ENCODE measurements at places on chromosomes 6 and 20.

GRCh38 chr6:169833258-169833794, 81.9 kb downstream of the ERMARD start:
- DNase-seq: no peak

GRCh38 chr6:87822011-87822410, 120.0 kb upstream of the AKIRIN2 start:
- no peak for DNase-seq

GRCh38 chr6:56764081-56764566, 121.4 kb upstream of the DST start:
- no peak for DNase-seq

DNA sequence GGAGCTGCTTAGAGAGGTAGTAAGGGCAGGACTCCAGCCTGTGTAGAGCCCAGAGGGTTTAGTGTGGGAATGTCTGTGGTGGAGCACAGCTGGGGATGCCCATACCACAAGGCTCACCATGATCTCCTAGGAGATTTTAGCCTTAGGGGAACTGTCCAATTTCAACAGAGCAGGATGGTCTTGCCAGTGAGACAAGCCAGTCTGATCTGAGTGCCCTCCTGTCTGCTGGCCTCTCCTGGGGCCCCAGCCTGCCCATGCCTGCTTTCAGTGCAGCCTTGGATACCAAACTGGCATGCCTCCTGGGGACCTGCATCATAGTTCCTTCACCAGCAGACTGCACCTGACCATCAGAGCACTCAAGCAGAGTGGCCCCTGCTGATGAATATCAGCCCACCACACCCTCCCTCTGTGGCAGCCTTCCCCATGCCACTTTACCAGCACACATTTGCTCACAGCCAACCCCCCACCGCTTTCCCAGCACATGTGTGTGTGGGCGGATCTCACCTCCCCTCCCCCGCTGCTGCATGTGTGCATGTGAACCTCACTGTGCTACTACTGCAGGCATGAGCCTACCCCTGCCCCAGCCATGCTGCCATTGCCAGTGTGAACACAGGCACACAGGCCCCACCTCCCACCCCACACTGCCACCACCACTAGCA, 7.9 kb upstream of the TREM1 start:
- DNase-seq: no peak

DNA sequence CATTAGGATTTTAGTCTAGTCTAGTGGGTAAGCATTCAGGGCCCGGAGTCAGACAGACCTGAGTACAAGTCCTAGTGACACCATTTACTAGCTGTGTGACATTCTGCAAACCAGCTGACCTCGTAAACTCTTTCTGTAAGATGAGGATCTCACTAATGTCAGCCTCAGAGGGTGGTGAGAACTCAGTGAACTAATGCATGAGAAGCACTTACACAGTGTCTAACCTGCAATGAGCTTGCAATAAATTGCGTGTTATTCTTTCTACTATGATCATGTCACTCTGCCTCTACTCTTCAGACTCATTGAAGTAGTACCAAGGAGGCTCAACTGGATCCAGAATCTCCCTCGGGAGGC, 41.1 kb upstream of the ZNF831 start:
- DNase-seq: no peak

GRCh38 chr20:39943336-39943735, 745.7 kb downstream of the MAFB start:
- DNase-seq: peak; percentile 82

DNA sequence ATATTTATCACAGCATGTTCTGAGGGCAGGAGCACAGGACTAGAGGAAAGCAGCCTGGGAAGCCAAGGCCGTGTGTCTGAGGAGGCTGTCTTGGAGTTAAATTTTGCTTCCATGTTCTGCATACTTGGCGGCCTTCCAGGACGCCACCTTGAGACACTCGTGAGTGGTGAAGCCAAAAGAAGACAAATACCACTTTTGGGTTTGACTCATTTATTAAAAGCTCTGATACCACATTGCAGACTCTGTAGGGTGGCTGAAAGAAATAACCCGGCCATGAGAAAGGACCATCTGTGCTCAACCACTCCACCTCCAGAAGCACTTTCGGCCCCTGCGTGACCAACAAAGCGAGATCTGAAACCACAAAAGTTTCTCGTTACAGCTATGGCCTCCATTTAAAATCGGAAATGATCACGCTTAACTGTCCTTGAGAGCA, 120.0 kb downstream of the TMEM242 start:
- no peak for DNase-seq

GRCh38 chr20:61387954-61388348, 135.9 kb downstream of the CDH4 start:
- no peak for DNase-seq

GRCh38 chr20:16574656-16575355, 1.6 kb upstream of the KIF16B start:
- DNase-seq: no peak

DNA sequence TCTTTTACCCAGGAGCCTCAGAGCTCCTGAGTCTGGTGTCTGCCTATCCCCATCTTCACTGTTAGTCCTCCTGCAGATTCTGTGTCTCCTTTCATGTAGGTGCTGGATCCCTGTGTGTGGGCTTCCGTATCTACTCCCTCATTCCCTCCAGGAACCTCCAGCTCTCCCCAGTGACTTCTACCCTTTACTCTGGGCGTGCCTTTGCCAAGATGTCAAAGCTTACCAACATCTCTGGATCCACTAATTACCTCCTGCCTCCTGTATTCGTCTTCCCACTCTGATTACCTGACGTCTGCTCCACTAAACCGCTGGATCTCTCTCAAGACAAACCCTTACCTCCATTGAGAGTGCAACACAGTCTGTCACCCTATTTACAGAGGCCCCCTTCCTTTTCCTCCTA, 2.2 kb upstream of the C6orf136 start:
- DNase-seq: no peak

- DNase-seq: peak; percentile 79
Observed at GRCh38 chr20:32203356-32204204, 4.0 kb downstream of the PLAGL2 start.

DNA sequence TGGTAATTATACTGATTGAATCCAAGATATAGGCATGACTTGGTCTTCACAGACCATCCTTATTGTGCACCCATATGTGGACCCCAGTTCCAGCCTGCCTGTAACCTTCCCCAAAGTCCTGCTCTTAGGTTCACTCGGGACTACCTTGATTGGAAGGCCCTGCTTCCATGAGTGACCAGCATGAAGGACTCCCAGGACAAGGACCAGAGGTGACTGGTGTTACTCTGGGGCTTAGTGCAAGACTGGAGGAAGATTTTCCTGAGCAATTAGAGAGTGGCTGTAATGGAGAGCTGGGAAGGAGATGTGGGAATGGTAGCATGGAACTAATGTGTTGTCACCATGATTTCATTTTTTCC, 15.1 kb downstream of the BRD2 start:
- no peak for DNase-seq

- no peak for DNase-seq
Observed at GRCh38 chr20:1299522-1299921, 29.4 kb downstream of the SDCBP2 start.

- DNase-seq: no peak
Observed at GRCh38 chr6:158283304-158283980, 28.8 kb upstream of the TULP4 start.

DNA sequence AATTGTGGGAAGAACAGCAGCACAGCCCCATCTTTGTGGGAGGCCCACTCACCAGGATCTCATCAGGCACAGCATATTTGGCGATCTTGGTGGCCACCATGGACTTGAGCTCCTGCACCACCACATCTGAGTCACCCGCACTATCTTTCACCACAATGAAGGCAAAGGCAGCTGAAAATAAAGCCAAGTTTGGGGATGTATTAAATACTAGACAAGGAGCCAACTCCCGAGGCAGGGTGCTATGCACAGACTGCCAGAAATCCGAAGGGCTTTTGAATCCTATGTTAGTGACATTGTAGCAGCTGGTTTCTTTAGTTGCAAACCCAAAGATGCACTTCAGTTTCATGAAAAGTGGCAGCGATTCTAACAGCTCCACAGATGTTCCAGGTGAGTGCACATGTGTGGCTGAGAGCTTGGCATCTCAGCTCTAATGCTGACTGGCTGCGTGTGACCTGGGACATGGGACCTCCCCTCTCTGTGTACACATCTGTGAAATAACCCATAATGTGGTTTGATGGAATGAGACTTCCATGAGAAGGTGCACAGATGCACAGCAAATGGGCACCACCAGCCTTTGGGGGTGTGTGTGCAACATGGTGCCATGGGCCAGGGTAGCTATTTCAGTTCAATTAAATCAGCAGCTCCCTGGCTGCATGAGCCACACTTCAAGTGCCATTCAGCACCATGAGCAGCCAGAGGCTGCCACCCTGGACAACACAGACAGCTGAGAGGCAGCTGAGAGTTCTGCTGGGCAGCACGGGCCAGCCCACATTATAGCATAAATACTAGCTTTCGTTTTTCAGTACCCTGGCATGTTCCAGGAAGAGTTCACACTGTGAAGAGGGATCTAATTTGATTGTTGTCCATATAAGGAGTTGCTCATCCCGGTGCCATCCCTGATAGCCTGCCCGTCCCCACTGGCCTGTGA, 16.9 kb upstream of the APMAP start:
- no peak for DNase-seq

DNA sequence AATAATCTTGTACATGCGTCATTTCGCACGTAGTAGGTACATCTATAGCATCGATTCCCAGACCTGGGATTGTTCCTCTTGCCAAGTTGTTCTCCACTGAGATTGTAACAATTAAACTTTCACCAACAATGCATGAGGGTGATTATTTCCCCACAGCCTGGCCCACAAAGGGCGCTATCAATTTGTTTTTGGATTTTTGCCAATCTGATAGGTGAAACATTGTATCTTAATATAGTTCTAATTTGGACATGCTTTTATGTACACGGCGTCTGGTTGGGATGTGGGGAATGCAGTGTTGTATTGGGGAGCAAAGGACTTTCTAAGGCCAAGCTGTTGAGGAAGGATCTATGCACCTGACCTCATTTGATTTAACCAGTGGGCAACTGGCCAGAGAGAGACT, 59.5 kb downstream of the VEGFA start:
- no peak for DNase-seq

DNA sequence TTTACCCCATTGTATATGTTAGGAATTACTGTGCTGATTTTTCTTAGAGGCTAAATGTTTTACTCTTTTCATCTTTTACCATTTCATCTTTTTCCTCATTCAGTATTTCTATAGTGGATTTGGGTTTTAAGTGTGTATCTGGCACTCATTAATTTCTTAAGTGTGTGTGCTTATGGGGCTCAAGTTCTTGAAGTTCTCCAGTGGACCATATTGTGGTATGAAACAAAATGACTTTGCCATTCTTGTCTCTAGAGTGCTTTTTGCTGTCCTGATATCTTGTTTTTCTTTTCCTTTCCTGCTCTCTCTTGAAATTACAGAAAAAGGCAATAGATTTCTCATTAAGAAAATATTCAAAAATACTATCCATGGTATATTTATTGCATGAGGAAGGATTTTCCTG, 123.1 kb downstream of the ARID1B start:
- no peak for DNase-seq

DNA sequence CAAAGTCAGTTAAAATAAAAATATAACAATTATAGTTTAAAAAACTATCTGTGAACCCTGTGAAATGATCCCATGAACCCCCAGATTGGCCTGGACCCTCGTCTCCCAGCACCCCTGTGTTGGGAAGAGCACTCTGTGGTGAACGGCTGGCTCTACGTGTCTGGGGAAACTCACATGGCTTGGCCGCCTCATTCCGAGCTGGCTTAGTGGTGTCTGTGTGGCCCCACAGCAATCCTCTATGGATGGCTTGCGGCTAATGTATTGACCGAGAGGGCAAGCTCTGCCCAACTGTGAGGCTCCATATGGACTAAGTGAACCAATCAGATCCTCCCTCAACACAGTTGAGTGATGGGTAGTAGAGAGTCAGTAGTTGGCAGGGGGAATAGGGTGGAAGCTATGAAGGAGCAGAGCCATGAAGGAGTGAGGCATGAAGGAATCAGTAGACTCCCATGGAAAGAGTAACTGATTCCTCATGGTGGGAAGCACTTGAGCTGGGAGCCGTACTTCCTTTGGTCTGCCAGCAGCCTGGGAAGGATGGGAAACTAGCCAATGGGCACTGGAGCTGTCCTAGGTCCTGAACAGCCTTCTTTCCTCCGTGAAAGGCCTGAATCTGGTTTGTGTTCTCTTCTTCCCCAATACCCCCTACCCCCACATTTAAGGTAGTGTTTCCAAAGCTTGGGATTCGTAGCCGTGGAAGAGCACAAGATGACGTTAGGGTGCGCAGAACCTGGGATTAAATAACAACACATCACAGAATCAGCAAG, 21.6 kb upstream of the ZNF831 start:
- no peak for DNase-seq

DNA sequence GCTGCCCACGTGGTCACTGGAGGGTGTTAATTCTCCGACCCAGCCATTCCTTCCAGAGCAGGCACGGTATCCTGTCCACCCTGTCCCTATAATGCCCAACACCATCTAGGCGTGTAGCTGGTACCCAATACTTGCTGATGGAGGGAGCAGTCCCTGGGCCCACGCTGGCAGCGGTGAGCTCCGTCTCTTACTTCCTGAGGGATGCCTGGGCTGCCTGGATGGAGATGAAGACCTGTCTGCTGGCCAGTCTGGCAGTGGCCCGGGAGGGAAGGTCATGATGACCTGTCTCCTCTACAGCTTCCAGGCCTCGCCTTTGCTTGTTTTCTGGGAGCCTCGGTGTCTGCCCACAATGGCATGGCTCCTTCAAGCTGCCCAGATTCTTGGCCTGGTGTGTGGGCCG, 297.9 kb upstream of the SUPT3H start:
- DNase-seq: no peak

DNA sequence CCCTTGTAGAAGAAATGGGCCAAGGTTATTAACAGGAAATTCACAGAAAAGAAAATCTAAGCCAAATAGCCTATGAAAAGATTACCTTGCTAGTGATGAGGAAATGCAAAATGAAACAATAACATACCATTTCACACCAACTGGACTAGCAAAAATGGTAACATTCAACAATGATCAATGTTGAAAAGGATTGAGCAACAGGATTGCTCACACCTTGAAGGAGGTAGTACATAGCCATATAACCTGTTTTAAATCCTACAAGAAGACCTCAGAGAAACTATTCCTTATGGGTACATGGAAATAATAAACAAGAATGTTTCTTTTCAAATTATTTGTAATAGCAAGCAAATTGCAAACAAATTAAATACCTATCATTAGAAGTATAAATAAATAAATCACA, 107.4 kb downstream of the BFSP1 start:
- no peak for DNase-seq

GRCh38 chr6:149084026-149084425, 233.5 kb upstream of the TAB2 start:
- DNase-seq: no peak
